ENCODE measurements at places on chromosomes 1 and 21. TPM values are rescaled to one million over a fixed set of nuclear protein-coding genes. Genes with fewer than 3 reads are reported as not detected.
A peak's percentile ranks its signal among the peaks of the same experiment; 100 is the strongest.

Gene PLA2G2F
- total RNA-seq, result not detected

Gene MYCL
- 0.20 TPM for total RNA-seq

GRCh38 chr1:226813671-226814591 lies 56.5 kb upstream of the PSEN2 start:
- H3K27ac ChIP-seq, result no peak overlapping the region
- peaks cover 11% of the 10 kb centered on the region for H3K4me1 ChIP-seq
- no peaks in the 10 kb centered on the region for H3K27me3 ChIP-seq
- DNase-seq, result no peak

GRCh38 chr1:150066838-150067183 lies 765 bp upstream of the VPS45 start:
- H3K27ac ChIP-seq, result peak overlapping the region; percentile 65
- H3K36me3 ChIP-seq, result no peaks in the 10 kb centered on the region
- H3K4me3 ChIP-seq, result peak overlapping the region; percentile 70

Gene NMNAT2
- not detected for total RNA-seq

GRCh38 chr1:187655104-187655503 lies 826.4 kb downstream of the PLA2G4A start:
- no peaks in the 10 kb centered on the region for H3K4me1 ChIP-seq
- H3K27ac ChIP-seq, result no peak overlapping the region
- DNase-seq, result no peak
- no peak overlapping the region for H3K4me3 ChIP-seq

Gene KRTAP10-8
- not detected for total RNA-seq

GRCh38 chr1:235259133-235259778 lies 68.7 kb downstream of the ARID4B start:
- DNase-seq, result peak; percentile 7
- H3K4me1 ChIP-seq, result peaks cover 76% of the 10 kb centered on the region
- H3K27me3 ChIP-seq, result no peaks in the 10 kb centered on the region
- H3K27ac ChIP-seq, result peak overlapping the region; percentile 26

Gene WNT2B
- total RNA-seq, result 0.70 TPM

Gene NPHS2
- not detected for total RNA-seq

Gene RPE65
- total RNA-seq, result not detected

Gene FUCA1
- 35.0 TPM for total RNA-seq

DNA sequence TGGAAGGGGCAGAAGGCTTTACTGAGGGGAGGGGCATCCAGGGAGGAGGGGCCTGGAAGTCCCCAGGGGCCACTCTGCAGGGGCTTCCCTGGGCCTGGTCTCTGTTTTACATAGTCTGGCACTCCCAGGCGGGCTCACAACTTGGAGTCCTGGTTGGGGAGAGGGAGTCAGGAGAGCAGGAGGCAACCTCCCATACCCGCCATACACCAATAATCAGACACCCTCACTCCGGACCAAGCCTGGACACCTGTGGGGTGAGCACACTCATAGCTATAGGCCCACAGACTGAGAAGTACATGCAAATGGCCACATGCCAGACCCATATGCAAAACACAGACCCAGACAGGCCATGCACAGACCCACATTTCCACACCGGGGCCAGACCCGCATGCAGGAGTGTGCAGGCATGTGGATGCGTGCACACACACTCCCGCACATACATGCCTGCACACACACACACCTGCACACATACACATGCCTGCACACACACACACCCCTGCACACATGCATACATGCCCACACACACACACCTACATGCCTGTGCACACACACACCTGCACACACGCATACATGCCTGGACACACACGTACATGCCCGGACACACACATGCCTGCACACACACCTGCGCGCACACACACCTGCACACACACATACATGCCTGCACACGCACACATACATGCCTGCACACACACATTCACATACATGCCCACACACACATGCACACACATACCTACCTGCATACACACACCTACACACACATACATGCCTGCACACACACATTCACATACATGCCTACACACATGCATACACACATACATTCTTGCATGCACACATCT lies 89.5 kb upstream of the RUNX3 start:
- DNase-seq, result no peak
- no peak overlapping the region for H3K27ac ChIP-seq
- H3K4me1 ChIP-seq, result peaks cover 58% of the 10 kb centered on the region
- no peak overlapping the region for H3K4me3 ChIP-seq
- H3K36me3 ChIP-seq, result no peaks in the 10 kb centered on the region
- no peaks in the 10 kb centered on the region for H3K27me3 ChIP-seq

DNA sequence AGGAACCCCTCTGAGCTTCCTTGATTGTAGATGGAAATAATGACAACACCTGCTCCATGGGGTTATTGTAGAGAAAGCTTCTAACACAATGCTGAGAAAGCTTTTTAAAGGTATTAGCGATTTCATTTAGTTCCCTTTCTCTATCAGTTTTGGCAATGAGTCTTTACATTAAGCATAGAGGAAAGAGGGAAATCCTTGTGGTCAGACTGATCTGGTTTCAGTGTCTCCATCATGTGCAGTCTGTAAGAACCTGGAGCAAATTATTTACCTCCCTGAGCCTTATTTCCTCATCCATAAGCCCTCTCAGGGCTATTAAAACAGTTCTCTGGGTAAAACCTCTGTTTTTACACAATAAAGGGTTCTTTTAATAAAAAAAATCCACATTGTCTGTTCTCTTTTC lies 87.5 kb downstream of the FGGY start:
- DNase-seq, result no peak
- no peaks in the 10 kb centered on the region for H3K36me3 ChIP-seq
- H3K27me3 ChIP-seq, result no peaks in the 10 kb centered on the region

DNA sequence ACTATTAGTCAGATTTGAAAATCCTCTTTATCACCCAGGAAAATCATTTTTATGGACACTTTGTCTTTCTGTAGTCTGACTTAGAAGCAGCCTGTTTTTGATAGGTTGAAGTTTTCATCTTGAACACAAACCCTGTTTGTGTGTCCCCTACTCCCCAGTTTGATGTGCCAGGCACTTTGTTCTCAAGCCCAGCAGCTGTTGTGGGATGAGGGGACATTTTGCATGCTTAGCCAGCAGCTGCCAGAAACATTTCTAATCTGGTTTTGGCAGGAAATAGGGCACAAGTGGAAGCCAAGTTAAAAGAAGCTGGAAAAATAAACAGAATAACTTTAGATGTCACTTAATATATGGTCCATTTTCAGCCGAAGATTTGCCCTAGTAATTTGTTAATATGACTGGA lies 29.9 kb downstream of the ACTN2 start:
- H3K27ac ChIP-seq, result no peak overlapping the region
- H3K27me3 ChIP-seq, result no peaks in the 10 kb centered on the region
- DNase-seq, result no peak
- H3K4me3 ChIP-seq, result no peak overlapping the region
- no peaks in the 10 kb centered on the region for H3K4me1 ChIP-seq

DNA sequence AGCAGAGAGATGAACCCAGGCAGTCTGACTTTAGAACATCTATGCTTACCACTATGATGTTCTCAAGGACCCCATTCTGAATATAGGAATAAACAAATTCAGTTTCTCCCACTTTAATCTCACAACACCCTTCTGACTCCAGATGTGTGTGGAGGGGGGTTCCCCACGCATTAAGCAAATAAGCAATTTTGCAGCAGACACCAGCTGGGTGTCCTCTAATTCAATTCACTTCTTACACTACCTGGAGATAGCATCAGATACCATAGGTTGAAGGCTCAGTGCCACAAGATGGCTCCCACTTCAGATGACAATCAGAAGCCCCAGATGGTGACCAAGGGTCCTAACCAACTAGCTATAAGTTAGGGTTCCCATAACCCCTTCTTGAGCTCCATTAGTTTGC lies 30.3 kb upstream of the CEP350 start:
- no peak overlapping the region for H3K4me3 ChIP-seq
- no peaks in the 10 kb centered on the region for H3K27me3 ChIP-seq
- no peaks in the 10 kb centered on the region for H3K4me1 ChIP-seq
- DNase-seq, result no peak

GRCh38 chr1:228171221-228171891 lies 5.8 kb downstream of the IBA57 start:
- no peak overlapping the region for H3K27ac ChIP-seq
- peaks cover 12% of the 10 kb centered on the region for H3K4me1 ChIP-seq
- no peak overlapping the region for H3K4me3 ChIP-seq
- peaks cover 3% of the 10 kb centered on the region for H3K36me3 ChIP-seq
- no peak for DNase-seq
- no peaks in the 10 kb centered on the region for H3K27me3 ChIP-seq

DNA sequence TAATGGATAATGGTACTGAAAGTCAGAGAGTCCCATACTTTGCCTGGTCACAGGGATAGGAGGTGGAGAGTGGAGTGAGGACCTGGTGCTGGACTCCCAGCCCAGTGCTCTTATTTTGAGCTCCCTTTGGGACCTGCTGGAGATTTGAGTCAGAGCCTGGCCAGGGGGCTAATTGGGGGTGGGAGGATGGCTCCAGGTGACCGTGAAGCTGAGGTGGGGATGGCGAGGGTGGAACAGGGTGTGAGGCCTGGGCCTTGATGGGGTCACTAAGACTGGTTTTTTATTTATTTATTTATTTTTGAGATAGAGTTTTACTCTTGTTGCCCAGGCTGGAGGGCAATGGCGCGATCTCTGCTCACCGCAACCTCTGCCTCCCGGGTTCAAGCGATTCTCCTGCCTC lies 17.8 kb downstream of the AMPD2 start:
- H3K27ac ChIP-seq, result no peak overlapping the region
- H3K4me3 ChIP-seq, result no peak overlapping the region
- no peaks in the 10 kb centered on the region for H3K27me3 ChIP-seq
- no peak for DNase-seq

- H3K4me1 ChIP-seq, result no peaks in the 10 kb centered on the region
- no peak for DNase-seq
- no peak overlapping the region for H3K27ac ChIP-seq
- H3K36me3 ChIP-seq, result no peaks in the 10 kb centered on the region
- no peak overlapping the region for H3K4me3 ChIP-seq
- H3K27me3 ChIP-seq, result no peaks in the 10 kb centered on the region
Observed at GRCh38 chr1:237059244-237059643, 17.3 kb downstream of the RYR2 start.

Gene C1orf141
- total RNA-seq, result not detected

Gene PADI4
- 0.14 TPM for total RNA-seq
